ENCODE measurements at places on chromosomes 3 and 15.

GRCh38 chr15:92505611-92506010 lies 111.9 kb downstream of the ST8SIA2 start:
- no peak for DNase-seq

DNA sequence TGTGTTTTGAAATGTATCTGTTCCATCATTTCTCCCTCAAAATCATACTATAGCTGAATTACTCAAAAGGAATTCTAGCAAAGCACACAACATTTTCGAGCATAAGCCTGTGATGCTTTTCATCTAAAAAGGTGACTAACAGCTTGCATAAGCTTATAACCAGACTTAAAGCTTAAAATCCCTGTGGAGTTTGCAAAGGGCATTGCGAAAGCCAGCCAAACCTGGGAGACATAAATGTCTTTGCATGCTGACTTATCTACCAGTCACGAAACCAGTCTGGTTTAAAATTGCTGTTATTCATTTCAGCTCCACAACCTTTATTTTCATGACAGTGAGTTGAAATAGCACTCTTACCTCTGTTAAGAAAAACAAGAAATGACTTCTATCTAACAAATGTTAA lies 35.6 kb upstream of the LIPC start:
- DNase-seq = no peak

DNA sequence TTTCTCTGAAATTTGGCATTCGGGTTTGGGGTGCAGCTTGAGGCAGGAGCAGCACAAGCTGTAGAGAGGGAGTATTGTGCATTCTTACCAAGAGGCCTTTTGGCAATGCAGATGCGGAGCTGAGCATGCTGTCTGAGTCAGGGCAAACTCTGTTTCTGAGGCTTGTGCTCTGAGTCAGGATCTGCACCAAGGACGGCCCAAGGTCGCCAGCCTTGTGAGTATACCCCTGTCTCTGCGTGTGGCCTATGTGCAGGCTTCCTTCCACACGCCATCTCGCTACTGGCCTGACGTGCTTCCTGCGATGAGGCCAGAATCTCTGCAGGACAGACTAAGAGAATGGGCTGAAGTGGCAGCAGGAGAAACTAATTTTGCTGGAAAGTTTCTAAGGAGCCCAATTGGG lies 83.8 kb upstream of the ROPN1 start:
- no peak for DNase-seq

- DNase-seq = no peak
These were observed 36.2 kb upstream of the ARID3B start for GRCh38 chr15:74504836-74505235.
